ENCODE measurements at places on chromosomes 6 and 20. TPM values are rescaled to one million over a fixed set of nuclear protein-coding genes. Genes with fewer than 3 reads are reported as not detected.

Gene SAPCD1
- 0.27 TPM for total RNA-seq

Gene ADAT2
- 10.6 TPM for total RNA-seq

Gene SLC22A1
- total RNA-seq = 2.8 TPM

Gene PI16
- total RNA-seq = not detected

Gene CDH4
- total RNA-seq = 2.1 TPM

Gene NKX2-2
- total RNA-seq = 3.7 TPM

Gene SEMG1
- not detected for total RNA-seq

Gene RBM12
- total RNA-seq = 57.8 TPM

Gene BTNL2
- not detected for total RNA-seq

Gene CCN5
- not detected for total RNA-seq

Gene BFSP1
- 4.2 TPM for total RNA-seq

Gene MDFI
- 53.7 TPM for total RNA-seq

Gene NPBWR2
- total RNA-seq = not detected

Gene HRH3
- not detected for total RNA-seq

Gene WFDC9
- total RNA-seq = not detected

Gene MYLK4
- total RNA-seq = 0.39 TPM

Gene MAFB
- total RNA-seq = 0.97 TPM

All from Daoy (cell line).